ENCODE measurements at places on chromosomes 2 and 18. TPM values are rescaled to one million over a fixed set of nuclear protein-coding genes. Genes with fewer than 3 reads are reported as not detected.

SLC19A3 gene
- total RNA-seq = 2.3 TPM

ASXL2 gene
- total RNA-seq = 13.2 TPM

CD8B2 gene
- not detected for total RNA-seq

DHRS9 gene
- total RNA-seq = 3.3 TPM

SLC9A4 gene
- total RNA-seq = not detected

ZNF142 gene
- 14.8 TPM for total RNA-seq

FKBP1B gene
- 11.8 TPM for total RNA-seq
